RWPE1 (cell line): ENCODE measurements at places on chromosomes 13 and 19.

DNA sequence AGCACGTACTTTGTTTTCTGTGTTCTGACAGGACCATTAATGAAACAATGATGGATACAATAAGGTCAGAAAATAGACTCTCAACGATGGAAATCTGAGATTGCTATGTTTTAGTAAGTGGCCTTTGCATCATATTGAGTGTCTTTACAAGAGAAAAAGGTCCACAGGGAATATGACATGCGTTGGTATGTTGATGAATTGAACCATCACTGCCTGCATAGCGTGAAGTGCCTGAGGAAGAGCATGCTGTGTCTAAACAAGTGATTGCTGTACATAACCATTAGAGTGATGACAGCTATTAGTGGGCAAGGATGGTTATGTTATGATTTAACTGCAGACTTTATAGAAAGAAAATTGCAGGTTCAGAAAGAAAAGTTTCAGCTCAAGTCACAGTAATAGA, 623.2 kb downstream of the SLITRK5 start:
- no peak for DNase-seq

GRCh38 chr19:28726533-28727479, 486.1 kb downstream of the UQCRFS1 start:
- DNase-seq = no peak

DNA sequence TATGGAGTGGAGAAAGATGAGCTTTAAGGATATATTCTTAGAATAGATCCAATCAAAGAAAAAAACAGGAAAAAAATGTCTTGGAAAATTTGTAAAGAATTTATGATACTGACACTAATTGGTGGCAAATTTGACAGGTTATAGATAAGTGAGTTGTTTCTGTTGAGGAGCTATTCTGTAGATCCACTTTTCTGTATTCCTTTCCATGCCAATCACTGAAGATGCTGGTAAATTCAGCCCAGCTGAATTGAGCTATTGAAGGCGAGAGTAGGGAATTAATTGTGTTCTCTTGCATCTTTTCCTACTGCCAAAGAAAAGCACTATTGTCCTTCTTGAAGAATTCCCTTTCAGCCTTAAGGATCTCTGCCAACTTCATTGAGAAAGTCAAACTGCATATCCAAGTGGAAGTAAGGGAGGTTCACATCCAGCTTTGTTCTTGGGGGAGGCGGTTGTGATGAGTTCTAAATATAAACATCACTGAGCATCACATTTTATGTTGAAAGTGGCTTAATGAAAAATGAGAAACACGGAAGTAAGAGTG, 113.1 kb downstream of the PCDH9 start:
- no peak for DNase-seq

DNA sequence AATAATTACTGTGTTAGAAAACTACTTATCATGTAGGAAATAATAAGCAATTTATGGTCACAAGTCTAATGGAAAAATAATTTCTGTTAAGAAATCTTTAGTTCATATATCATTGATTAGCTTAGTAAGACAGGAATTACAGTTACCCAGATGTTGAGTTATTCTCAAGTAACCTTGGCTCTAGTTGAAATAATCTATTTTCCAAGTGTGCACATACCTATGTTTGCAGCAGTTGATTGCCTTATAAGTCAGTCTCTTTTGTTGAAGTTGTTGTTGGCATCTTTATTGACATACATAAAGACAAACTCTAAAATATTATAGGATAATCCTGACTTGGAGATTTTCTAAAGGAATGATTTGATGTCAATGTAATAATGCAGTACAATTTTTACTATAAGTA, 511.4 kb upstream of the KLF12 start:
- DNase-seq = no peak

GRCh38 chr13:71621174-71622124, 245.6 kb downstream of the DACH1 start:
- DNase-seq = no peak

DNA sequence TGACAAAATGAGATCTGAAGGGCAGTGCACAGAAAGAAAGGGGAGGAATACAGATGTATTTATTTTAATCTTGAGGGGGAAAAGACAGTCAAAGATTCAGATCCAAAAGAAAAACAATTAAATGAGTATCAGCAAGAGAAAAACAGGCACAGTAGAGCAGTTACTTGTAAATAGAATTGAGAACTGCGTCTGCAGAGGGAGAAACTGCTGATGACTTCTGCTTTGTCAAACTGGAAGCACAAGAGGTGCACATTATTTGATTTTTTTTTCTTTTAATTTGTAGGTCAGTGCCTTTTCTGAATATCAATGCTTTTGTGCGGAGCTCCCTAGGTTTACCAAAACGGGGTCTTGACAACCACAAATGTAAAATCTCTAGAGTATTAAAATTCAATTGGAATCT, 37.3 kb downstream of the EFNB2 start:
- no peak for DNase-seq

GRCh38 chr13:58032676-58033460, 401.3 kb downstream of the PCDH17 start:
- DNase-seq = no peak

- no peak for DNase-seq
Observed at GRCh38 chr13:19955873-19956559, 2.5 kb upstream of the ZMYM2 start.

GRCh38 chr19:10011974-10012373, 1.3 kb upstream of the RDH8 start:
- no peak for DNase-seq

GRCh38 chr13:62524498-62524897, 1108.8 kb upstream of the PCDH20 start:
- DNase-seq = no peak

GRCh38 chr19:58045411-58046050, 11.7 kb downstream of the ZSCAN1 start:
- DNase-seq = no peak

DNA sequence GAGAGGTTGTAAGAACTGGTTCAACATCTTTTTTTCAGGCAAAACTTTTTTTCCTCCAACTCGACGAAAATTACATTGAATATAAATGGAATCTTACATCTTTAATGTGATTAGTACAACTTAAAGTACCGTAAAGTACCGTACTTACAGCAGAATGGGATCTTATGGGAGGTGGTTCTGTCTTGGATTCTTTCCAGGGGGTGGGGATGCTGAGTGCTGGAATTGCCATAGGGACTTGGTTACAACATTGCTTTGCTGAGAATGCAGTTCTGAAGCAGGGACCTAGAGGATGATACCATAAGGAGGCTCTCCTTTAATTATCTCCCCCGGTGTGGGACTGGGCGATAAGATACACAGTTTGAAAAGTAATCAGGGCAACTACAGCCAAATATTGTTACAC, 186.4 kb downstream of the KLF5 start:
- DNase-seq = no peak

GRCh38 chr19:9720541-9720940, 45.6 kb upstream of the ZNF562 start:
- DNase-seq = no peak

DNA sequence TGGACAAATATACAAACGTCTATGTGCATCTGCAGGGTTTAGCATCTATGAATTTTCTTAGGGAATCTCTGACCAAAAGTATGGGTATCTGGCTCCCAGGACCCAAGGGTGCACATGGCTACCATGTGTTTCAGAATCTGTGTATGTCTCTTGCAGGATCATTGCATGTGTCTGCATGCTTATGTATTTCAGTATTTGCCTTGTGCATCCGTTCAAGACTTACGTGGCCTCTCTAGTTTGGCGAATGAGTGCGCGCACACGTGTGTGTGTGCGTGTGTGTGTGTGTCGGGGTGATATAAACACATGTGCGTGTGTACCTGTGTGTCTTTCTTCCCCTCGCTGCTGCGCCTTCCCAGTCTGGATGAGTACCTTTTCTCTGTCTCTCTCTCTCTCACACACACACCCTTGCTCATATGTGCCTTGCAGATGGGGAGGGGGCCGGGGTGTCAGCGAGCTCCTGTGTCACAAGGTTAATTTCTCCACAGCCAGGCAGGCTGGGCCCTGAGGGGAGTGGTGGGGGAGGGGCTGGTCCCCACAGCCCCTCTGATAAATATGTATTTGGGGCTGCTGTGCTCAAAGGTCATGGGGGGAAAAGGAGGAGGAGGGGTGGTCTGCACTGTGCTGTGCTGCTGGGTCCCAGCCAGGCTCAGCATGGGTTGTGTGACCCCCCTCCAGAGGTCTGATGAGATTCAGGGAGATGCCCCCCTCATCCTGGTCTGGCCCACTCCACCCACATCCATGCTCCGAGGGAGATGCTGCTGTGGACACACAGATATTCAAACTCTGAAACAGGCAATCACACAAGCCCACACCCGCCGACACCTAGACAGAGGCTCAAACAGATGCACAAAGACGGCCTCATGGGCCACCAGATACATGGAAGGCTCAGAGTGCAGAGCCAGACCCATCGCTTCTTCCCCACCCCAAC, 37.5 kb upstream of the POU2F2 start:
- DNase-seq = no peak

DNA sequence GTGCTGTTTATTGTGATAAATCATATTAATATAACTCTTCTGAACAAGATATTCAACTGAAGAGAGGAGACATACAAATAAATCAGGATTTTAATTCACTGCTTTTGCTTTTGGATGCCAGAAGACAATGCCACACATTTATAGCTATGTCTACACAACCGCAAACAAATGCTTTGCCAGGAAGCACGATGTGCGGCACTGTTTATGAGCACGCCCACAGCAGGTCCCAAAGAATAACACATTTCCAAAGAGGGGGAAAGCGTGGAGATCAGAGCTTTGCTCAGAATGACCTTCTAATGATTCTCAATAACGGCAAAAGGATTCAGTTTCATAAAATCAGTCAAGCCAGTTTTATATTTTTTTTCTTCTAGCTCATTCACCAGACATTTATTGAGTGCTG, 16.7 kb downstream of the FAM216B start:
- no peak for DNase-seq

DNA sequence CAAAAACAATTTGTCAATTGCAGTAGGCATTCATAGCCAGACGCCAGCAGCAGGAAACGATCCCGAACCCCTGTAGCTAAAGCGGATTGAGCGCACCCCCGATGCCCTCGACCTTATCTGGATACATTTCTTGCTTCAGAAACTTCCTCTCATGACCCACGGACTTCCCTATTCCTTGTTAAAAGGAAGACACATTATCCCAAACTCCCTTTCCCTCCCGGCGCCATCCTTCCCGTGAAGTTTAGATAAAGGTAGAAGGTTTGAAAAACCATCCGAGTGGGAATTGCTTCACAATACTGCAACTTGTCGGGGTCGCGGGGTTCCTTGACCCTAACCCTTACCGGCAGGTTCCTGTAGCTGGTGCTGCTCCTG, 977 bp downstream of the PCDH20 start:
- DNase-seq = no peak

DNA sequence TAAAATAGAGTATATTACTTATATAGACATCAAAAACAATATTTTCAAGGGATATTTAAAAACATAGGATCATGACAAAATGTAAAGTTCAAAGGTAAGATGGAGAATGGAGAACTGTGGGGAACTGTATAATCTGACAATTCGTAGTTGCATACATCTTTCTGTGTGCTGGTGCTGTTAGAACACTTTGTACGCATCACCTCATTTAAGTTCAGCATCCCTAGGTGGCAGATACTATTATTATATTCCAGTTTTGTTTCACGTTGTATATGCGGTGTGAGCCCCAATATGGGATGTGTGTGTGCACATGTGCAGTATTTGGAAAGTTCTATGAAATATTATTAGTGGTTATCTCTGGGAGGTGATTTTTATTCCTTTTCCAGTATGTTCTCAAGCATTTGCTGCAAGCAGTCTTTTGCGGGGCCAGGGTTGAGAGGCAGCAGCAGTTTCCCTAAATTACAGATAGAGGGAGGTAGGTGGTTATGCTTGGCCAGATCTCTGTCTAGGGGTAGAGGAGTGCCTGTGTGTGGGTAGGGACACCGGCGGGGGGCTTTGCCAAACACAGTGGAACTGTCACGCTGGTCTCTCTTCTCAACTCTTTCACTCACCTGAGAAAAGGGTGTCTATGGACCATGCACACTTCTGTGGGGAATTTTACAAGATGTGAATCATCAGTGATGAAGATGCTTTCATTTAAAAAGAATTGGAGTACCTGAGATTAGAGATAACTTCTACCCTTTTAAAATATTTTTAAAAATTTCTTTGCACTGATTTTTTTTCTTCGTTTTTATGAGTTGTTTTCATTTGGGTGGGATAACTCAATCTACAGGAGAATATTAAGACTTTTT, 55.6 kb upstream of the ALOX5AP start:
- peak; percentile 26 for DNase-seq

GRCh38 chr13:53781941-53782340, 753.3 kb downstream of the OLFM4 start:
- peak; percentile 4 for DNase-seq

GRCh38 chr13:23500849-23501248, 67.3 kb upstream of the SACS start:
- DNase-seq = no peak

DNA sequence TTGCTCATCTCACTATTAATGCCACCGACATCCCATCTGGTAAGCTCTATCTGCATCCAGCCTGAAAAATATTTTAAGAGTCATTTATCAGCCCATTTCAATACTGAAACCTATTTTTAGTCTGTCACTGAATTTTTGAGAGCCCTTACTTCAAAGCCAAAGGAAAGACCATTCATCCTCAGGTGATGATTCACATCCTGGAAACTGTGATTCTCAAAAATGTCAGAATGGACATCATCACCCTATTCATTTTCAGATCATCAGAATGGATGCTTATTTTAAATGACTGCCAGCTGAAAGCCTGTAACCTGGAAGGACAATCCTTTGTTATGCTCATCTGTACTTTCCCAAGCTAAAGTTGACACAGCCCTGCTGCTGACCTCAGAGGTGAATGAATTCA, 27.0 kb downstream of the TNFSF11 start:
- DNase-seq = no peak

- no peak for DNase-seq
Observed at GRCh38 chr19:45323671-45324081, 1.0 kb upstream of the CKM start.

DNA sequence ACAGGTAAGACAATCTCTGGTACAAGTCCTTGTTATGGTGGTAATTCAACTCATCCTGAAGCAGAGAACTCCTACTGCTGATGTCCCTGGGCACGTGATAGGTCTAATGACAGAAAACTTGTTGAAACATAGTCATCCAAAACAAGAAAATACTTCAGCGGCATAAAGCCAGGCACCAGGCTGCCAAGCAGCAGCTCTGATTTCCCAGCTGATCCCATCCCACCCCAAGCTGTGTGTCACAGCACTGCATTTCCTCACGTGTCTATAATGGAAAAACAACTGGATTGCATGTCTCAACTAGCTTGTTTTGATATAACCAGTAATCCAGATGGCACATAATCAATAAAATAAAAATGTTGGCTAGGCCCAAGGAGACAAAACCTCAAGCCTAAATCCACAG, 64.8 kb downstream of the MIPEP start:
- no peak for DNase-seq
